Non-pigmented ciliary epithelial cell (primary cell): ENCODE measurements at places on chromosomes 5 and 9.

DNA sequence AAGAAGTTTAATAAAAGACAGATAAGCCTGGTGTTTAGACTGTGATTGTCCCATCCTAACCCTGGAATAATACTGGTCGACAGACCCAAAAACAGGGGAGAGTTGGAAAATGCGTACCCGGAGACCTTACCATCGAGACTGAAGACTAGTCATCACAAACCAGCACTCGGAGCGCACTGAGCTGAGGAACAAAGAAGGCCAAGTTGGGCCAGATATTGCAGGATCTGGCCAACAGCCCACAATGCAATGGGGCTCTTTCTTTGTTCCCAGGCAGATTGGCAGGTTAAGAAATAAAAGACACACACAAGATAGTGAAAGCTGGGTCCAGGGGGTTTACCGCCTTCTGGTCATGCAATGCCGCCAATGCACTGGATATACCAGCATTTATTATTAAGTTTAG lies 188.7 kb upstream of the RAI14 start:
- no peak for DNase-seq

- DNase-seq = no peak
Observed at GRCh38 chr5:78133423-78133822, 161.1 kb downstream of the AP3B1 start.

- DNase-seq = no peak
Observed at GRCh38 chr5:148191010-148191409, 11.8 kb upstream of the SPINK6 start.

DNA sequence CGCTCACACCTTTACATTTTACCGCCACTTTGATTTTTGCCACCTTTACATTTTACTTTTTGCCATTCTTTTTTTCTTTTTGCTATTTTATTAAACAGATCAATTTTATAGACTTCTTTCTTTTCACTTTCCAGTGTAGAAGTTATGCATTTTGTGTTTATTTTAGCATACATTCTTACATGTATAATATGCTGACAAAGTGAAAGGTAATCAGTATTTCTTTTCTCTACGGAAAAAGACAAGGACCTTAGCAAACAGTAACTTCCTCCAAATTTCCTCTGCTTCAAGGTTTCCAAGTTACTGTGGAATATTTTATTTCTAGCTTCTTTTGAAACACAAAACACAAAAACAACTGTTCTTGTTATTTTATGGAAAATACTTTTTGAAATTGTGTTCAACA lies 97.0 kb downstream of the CEMIP2 start:
- no peak for DNase-seq

- no peak for DNase-seq
Observed at GRCh38 chr5:50995285-50995942, 329.0 kb downstream of the PARP8 start.

GRCh38 chr5:119367502-119368237 lies 11.9 kb downstream of the TNFAIP8 start:
- no peak for DNase-seq

DNA sequence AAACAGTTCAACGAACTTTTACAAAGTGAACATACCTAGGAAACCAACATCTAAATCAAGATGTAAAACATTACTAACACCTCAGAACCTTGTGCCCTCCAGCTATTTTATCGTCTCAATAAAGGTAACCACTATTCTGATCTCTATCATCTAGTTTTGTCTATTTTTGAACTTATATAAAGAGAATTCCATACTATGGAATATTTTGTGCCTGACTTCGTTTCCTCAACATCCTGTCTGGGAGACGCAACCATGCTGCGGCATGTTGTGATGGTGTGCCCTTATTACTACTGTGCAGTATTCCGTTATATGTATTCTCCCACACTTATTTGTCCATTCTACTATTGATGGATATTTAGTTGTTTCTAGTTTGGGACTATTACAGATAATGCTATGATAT lies 99.2 kb downstream of the NR6A1 start:
- DNase-seq = no peak

DNA sequence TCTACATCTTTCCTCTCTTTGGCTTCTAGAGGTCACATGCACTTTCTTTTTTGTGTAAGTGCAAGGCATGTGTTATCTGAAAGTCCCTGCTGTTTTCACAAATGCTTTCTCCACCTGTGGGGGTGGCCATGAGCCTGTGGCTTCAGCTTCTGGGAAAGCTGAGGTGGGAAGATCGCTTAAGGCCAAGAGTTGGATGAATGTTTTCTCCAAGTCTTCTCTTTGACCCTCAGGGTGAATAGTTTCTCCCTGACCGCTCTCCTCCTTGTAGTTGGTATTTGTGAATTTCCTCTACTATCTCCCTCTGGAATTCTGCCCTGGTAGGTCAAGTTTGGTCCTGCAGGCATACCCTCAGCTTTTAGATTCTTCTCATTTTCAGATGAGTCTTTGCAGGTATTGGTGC lies 74.2 kb downstream of the UGCG start:
- no peak for DNase-seq

DNA sequence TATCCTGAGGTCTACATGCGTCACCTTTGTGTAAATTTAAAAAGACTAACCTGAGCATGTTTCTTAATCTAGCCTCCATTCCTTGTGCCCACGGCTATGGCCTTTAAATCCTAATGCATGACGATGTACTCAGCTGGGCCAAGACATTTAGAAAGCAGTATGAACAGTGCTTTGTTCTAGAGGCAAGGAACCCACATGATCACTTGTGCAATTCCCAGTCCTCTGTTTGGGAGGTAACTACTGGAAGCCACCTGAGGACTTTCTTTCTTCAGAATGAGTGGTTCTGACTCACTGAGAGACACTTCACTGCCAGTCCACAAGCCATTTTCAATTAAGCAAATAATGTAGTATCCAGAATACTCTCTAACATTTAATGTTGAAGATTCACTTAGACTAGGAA lies 181.3 kb downstream of the RAB3C start:
- DNase-seq = no peak

DNA sequence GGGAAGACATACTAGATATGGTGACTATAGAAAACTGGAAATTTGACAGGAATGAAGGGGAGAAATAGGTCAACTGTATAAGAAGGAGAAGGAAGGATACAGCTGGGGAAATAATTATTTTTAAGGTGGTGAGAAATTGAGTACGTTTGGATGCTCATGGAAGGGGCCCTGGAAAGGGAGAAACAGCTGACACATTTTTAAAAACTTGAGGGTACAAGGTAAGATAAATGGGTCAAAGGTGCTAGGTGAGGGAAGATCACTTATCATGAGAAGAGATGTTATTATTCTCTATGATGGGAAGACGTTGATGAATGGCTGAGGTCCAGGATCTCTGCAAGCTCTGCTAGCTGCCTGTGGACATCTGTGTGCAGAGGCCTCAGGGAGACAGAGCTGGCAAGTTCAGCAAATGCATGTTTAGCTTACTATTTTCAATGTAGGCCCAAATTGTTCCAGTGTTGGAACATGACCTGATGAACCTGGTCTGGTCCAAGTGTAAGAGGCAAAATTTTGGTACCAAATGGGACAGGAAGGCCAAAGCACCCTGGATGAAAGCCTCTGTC lies 181.7 kb downstream of the MTRR start:
- DNase-seq = no peak

DNA sequence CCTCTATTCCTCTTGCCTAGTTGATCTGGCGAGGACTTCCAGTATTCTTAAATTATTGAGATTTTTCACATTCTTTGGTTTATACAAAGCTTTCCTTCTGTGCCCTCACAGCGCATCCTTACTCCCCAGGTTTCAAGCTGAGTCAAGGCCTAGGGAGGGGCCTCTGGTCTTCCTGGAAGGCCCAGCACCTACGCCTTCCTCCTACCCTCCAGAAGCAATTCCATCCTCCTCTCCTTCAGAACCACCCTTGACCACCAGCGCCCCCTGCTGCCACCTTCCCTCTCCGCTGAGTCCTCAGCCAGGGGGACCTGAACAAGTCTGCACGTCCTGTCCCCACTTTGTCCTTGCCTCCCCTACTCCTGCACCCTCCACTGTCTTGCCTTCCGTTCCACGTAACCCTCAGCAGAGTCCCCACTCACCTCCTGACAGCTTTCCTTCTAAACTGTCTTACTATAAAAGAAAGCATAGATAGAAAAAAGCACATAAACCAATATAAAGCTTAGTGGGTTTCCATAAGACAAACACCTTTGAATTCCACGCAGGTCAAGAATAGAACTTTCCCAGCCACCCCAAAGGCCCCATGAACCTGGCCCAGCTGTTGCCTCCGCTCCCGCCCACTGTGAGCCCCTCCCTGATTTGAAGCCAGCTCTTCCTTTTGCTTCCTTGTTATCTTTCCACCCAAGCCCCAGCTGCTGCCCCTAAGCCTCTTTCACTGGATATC lies 63.0 kb upstream of the CTSL start:
- DNase-seq = peak; percentile 72

- DNase-seq = no peak
Observed at GRCh38 chr5:72558383-72558782, 51.2 kb upstream of the ZNF366 start.

GRCh38 chr5:31161781-31162181 lies 31.7 kb upstream of the CDH6 start:
- DNase-seq = no peak

GRCh38 chr5:62606878-62607277 lies 28.3 kb downstream of the LRRC70 start:
- DNase-seq = no peak
